ENCODE measurements at places on chromosomes 5 and 9. TPM values are rescaled to one million over a fixed set of nuclear protein-coding genes. Genes with fewer than 3 reads are reported as not detected.

GRCh38 chr9:20236676-20237075, 385.6 kb downstream of the MLLT3 start:
- DNase-seq, result no peak
- peaks cover 4% of the 10 kb centered on the region for H3K4me1 ChIP-seq
- no peak overlapping the region for H3K4me3 ChIP-seq
- H3K27me3 ChIP-seq, result no peaks in the 10 kb centered on the region

RLN2 gene
- total RNA-seq, result 5.4 TPM

GRCh38 chr5:15704397-15704947, 204.5 kb downstream of the FBXL7 start:
- no peaks in the 10 kb centered on the region for H3K4me1 ChIP-seq
- H3K4me3 ChIP-seq, result no peak overlapping the region
- H3K27ac ChIP-seq, result no peak overlapping the region
- no peak for DNase-seq
- H3K36me3 ChIP-seq, result no peaks in the 10 kb centered on the region

DNA sequence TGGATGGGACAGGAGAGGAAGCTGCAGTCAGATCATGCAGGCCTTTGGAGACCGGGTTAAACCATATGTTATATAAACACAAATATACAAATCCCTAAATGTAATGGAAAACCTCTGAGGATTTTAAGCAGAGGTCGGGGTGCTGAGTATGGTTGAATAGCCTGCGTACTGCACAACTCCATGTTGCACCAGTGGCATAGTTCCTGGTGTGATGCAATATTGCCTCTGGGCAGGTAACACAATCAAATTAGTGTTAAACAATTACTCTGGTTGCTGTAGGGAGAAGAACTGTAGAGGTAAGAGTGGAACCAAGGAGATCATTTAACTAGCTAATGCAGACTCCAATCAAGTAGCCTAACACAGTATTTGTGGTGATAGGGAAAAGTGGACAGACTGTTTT, 21.3 kb upstream of the RNF145 start:
- H3K27ac ChIP-seq, result no peak overlapping the region
- H3K27me3 ChIP-seq, result no peaks in the 10 kb centered on the region
- no peaks in the 10 kb centered on the region for H3K4me1 ChIP-seq
- H3K36me3 ChIP-seq, result no peaks in the 10 kb centered on the region

ANKRD31 gene
- total RNA-seq, result 0.86 TPM

PIP5KL1 gene
- total RNA-seq, result 1.8 TPM
